ENCODE measurements at places on chromosomes 12 and 14. TPM values are rescaled to one million over a fixed set of nuclear protein-coding genes. Genes with fewer than 3 reads are reported as not detected.

DNA sequence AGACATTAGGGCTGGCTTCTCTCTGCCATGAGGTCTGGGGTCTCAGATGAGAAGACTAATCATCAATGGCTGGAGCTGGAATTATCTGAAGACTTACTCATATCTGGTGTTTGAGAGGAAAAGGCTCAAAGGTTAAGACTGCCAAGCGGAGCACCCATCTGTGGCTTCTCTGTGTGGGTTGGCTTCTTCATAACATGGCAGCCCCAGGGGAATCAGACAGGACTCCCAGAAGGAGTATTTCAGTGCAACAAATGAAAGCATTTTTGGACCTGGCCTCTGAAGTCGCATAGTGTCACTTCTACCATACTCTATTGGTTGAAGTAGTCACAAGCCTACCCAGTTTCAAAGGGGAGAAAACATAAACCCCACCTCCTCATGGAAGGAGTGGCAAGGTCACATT, 171.8 kb upstream of the KRR1 start:
- no peak for DNase-seq

DNA sequence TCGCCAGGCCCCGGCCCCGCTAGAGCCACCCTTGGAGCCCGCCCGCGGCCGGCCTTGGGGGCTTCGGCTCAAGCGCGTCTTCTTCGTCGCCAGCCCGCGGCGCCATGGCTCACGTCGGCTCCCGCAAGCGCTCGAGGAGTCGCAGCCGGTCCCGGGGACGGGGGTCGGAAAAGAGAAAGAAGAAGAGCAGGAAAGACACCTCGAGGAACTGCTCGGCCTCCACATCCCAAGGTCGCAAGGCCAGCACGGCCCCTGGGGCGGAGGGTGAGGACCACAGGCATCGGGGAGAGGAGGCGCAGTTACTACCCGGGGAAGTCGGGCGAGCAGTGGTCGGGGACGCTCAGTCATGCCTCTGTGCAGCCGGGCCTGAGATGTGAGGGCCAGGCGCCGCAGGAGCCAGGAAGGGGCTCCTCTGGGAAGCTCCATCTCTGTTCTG, 573 bp downstream of the ARL6IP4 start:
- no peak for DNase-seq

- DNase-seq, result no peak
These were observed 531.2 kb upstream of the MGAT4C start for GRCh38 chr12:86787419-86787818.

DNA sequence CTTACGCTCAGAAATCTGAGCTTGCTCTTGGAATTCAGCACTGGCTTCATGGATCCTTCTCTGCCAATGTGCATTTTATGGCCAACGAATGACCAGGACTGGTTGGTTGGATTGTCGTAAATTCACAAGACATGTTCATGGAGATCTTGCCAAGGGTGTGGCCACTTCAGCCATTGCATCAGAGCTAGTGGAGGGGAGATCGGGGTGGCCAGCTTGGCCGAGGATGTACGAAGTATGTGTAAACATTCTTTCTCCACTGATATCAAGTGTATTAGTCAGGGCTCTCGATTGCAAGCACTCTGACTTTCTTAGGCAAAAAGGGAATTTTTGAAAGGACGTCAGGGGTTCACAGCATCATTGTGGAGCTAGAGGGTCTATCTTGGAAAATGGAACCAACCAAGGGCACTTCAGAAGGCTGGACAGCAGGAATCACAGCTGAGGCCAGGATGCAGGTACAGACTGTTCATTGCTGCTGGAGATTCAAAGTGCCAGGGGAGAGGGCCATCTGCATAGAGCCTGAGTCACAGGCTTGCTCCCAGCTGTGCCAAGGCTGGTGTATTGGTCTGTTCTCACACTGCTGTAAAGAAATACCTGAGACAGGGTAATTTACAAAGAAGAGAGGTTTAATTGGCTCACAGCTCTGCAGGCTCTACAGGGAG, 32.9 kb upstream of the ADGRD1 start:
- DNase-seq, result peak; percentile 18

- no peak for DNase-seq
These were observed 1.7 kb downstream of the MGST1 start for GRCh38 chr12:16349131-16349460.

DNA sequence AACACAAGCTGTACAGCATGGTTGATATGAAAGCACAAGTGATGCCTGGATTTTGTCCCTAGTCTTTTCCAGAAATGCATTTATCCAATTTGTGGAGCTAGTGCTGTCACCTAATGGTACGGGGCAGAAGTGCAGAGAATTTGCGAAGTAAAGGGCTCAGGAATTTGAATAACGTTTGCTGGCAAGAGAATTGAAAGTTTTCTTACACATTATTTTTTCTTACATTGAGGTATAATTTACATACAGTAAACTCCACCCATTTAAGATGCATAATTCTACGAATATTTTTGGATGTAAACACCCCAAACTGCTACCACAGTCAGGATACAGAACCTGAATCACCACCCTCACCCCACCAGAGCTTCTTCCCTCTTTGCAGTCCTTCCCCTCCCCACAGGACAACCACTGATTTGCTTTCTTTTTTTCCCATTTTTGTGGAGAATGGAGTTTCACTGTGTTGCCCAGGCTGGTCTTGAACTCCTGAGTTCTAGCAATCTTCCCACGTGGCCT, 3.5 kb downstream of the AICDA start:
- DNase-seq, result peak; percentile 4

- DNase-seq, result no peak
These were observed 299.4 kb downstream of the CACNA1C start for GRCh38 chr12:2352203-2352602.

GRCh38 chr12:14930299-14930698, 8.0 kb downstream of the ERP27 start:
- DNase-seq, result no peak

DNA sequence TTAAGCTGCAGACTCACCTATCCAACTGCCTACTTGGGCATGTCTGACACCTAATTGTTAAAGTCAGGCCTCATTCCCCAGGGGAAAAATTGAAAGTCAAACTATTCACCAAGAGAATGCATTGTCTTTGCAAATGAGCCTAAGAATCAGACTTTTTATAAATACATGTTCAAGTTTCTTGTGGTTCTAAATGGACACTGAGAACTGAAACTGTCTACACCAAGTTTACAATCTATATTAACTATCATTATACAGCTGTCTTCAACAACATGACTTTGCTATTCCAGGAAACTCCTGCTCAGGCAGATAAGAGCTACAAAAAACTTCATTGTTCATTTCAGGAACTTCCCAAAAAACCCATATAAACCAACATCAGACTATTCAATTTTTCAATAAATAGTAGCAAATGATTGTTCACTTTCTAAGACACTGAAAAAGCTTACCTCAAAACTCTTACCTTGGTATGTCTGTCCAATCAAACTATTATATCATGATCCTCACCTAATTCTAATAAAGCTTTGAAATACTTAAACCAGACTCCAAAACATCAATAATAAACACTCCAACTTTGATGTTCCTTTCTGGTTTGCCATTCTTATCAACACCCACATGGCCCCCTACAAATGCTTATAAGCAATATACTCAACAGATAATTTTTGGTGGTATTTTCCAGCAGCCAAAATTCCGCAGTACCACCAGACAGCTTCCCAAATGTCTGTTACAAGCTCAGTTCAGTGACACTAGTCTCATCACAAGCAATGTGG, 24.2 kb downstream of the CDK17 start:
- DNase-seq, result no peak

DNA sequence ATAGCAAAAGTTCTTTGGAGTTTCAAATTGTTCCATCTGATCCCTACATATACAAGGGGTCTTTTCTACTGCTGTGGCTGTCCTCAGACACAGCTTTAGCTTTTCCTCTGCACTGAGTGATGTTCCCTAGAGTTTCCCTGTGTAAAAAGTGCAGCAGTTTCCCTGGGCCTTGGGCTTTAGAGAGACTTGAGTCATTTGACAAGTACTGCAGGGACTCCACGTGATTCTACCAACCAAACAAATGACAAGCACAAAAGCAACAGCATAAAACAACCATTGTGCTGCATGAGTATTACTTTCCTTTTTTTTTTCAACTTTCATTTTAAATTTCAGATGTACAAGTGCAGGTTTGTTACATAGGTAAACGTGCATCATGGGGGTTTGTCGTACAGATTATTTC, 272.8 kb downstream of the PDZRN4 start:
- no peak for DNase-seq

- DNase-seq, result no peak
These were observed 70.5 kb downstream of the PHLDA1 start for GRCh38 chr12:75960954-75961661.

DNA sequence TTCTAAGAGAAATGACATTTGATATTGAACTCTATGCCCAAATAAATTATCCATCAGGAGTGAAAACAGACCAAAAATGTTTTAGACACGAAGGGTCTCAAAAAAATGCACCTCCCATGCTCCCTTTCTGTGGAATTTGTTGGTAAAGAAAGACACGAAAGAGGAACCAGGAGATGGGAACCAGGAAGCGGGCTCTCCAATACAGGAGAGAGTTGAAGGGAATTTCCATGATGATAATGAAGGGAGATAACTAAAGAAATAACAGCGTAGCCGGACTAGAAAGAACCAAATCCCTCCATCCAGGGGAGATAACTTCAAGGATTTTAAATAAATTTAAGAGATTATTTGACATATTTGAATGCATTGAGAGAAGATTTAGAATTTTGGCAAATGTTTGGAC, 183.0 kb downstream of the DUSP6 start:
- no peak for DNase-seq

GRCh38 chr14:94542811-94543440, 18.3 kb upstream of the SERPINA4 start:
- DNase-seq, result no peak

DNA sequence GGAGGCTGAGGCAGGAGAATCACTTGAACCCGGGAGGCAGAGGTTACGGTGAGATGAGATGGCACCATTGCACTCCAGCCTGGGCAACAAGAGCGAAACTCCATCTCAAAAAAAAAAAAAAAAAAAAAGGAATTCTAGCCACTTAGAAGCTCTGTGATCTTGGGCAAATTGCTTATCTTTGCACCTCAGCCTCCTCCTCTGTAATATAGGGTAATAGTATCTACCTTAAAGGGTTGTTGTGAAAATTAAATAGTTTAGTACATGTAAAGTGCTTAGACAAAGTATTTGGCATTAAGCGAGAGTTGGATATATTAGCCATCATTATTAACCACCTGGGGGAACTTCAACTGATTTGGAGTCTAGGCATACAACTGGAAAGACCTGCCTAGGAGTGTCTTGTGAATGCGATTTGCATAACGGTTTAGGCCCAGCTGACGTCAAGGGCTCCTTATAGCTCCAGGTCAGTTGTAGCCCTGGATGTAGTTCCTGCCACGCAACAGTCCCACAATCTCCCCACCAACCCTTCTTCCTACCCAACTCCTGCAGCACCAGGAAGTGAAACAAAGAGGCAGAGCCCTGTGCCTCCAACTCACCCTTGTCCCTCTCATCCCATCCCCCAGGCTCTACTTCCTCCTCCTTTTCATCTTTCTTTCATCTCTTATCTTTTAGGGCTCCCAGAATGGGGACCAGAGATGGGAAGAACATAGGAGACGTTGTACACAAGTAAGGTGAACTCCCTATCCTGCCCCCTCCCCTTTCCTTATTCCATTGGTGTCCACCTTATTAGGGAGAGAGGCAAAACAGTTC, 2.1 kb upstream of the IL23A start:
- no peak for DNase-seq

DNA sequence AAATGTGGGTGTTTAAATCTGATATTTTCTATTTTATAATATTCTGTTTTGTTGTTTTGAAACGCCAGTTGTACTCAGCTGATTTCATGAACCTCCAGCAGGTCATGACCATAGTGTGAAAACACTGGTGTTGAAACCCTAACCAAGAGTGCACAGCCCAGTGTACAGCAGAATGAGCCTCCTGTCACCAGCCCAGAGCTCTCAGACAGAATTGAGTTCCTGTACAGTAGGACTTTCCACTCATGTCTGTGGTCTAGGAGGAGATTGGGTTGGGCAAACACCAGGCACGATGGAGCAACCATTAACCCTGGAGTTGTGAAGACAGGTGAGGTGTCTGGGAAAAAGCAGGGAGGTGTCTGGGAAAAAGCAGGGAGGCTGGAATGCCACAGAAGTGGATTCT, 908.8 kb downstream of the VRK1 start:
- DNase-seq, result no peak

GRCh38 chr12:7793211-7793610, 4.0 kb downstream of the NANOG start:
- DNase-seq, result no peak

- DNase-seq, result no peak
These were observed 201.5 kb downstream of the FOXN3 start for GRCh38 chr14:89215531-89215930.

DNA sequence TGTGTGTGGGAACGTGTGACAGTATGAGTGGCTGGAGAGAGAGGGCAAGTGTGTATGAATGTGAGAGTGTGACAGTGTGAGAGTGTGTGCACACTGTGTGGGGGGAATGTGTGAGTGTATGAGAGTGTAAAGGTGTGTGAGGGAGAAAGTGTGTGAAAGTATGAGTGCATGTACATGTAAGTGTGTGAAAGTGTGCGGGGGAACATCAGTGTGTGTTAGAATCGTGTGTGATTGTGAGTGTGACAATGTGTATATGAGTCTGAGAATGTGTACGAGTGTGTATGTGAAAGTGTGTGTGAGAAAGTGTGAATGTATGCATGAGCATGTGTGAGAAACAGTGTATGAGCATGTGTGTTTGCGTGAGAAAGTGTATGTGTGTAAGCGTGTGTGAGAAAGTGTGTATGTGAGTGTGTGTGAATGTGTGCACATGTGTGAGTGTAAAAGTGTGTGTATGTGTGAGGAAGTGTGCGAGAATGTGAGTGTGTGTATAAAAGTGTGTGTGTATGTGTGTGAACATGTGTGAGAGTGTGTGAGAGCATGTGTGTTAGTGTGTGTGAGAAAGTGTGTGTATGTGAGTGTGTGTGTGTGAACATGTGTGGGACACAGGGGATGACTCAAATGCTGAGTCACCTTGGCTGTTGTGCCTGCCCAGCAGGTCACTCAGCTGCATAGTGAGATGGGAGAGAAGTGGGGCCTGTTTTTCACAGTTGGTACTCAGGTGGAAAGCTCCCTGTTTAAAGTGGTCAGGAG, 220.5 kb upstream of the TBX3 start:
- DNase-seq, result no peak

SDR9C7 gene
- total RNA-seq, result not detected

KIF26A gene
- total RNA-seq, result 8.5 TPM

DIO2 gene
- total RNA-seq, result 2.4 TPM

TSPAN9 gene
- 33.3 TPM for total RNA-seq

CCDC196 gene
- not detected for total RNA-seq

CCND2 gene
- 203 TPM for total RNA-seq

C14orf39 gene
- total RNA-seq, result 0.63 TPM

RNF212B gene
- not detected for total RNA-seq

CCDC38 gene
- not detected for total RNA-seq

NUDT4 gene
- 103 TPM for total RNA-seq

TOMM20L gene
- not detected for total RNA-seq
